ENCODE measurements at places on chromosomes 1 and 21.

GRCh38 chr1:23020706-23021405, 1.6 kb downstream of the KDM1A start:
- no peak for DNase-seq

GRCh38 chr1:29828526-29829447, 592.5 kb downstream of the PTPRU start:
- DNase-seq: no peak

DNA sequence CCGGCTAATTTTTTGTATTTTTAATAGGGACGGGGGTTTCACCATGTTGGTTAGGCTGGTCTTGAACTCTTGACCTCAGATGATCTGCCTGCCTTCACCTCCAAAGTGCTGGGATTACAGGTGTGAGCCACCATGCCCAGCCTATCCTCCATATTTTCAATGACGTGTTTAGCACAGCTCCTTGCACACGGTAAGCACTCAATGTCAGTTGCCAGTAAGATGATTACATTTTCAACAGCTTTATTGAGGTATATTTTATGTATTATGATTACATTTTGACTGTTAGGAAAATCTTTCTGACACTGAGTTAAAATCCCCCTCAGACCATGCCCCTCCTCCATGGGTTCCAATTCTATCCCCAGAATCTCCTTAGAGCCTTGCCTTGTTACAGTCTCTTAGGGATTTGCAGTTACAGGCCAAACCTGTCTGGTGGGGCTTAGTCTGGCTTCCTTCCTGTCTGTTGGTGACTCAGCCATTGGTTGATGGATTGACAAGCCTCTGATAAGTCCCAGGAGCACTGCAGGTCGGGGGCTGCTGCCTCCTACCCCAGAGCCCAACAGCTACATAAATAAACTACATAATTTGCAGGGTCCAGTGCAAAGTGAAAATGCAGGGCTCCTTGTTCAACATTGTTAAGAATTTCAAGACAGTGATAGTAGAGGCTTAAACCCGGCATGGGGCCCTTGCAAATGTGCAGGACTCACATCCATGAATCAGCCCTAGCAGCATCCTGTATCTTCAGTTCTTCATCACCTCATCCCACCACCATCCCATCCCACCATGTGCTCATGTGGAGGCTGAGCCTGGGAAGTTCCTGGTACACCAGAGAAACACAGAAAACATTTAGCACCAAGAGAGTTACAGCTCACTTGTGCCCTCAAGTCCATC, 23.4 kb downstream of the COA7 start:
- no peak for DNase-seq

- no peak for DNase-seq
Observed at GRCh38 chr1:7558921-7559869, 211.9 kb upstream of the VAMP3 start.

- DNase-seq: no peak
Observed at GRCh38 chr21:35814858-35815619, 245.3 kb downstream of the SETD4 start.

DNA sequence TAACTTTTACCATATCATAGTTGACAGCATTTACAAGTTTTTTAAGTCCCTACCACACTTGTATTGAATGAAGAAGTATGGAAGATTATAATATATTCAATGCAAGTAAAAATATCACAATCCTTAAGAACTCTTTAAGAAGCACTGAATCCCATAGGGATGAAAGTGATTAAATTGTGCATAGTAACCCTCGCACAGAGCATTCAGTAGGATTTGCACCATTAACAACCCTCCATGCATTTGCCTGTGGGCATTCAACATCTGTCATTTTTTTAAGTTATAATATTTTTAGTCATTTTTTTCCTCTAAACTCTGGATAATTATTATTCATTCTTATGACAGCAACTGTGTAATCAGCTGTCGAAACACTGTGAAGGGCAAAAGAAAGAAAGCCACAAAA, 10.1 kb downstream of the SELE start:
- no peak for DNase-seq

- no peak for DNase-seq
Observed at GRCh38 chr21:15446223-15446622, 283.6 kb upstream of the USP25 start.

GRCh38 chr1:47477595-47478080, 39.8 kb downstream of the FOXD2 start:
- no peak for DNase-seq

DNA sequence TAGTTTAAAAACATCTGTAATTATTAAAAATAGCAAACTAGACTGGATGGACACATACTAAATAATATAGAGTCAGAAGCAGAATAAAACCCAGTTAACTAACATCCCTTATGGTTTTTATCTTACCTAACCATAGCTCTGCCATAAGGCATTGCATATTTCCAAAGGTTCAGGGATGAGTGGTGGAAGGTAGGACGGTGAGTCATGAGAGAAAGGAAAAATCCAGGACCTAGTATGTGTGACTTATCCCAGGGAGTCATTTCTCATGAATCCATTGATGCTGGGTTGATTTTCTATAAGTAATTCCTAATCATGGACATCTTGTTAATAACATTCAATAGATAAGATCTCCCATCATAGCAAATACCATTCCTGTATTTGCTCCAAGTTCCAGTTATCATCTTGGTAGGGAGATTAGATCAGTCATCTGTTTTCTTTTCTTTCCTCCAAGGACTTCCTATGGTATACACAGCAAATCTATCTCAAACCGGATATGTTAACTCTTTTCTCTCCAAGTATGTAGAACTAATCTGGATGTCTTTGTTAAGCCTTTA, 490.7 kb upstream of the B3GALT2 start:
- no peak for DNase-seq

DNA sequence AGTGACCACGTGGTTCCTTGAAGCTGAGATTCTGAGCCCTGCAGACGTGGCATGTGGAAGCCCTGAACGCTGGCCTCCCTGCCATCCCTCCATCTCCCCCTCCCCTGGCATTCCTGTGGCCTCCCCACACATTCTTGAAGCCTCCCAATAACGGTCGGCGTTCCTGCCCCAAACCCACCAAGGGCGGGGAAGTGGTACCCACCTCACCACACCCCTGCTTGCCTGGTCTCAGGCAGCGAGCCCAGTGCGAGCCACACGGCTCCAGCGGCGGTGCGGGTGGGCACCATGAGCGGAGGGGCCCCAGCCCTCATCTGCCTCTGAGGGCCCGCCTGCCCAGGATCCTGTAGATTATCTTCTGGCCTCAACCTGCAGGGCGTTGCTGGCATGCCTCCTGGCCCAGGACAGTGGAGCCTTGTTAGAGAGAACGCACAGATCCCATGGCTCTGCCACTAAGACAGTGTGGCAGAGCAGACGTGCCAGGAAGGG, 20.6 kb upstream of the PRELP start:
- DNase-seq: no peak

GRCh38 chr1:30524840-30525617, 198.4 kb downstream of the MATN1 start:
- no peak for DNase-seq

DNA sequence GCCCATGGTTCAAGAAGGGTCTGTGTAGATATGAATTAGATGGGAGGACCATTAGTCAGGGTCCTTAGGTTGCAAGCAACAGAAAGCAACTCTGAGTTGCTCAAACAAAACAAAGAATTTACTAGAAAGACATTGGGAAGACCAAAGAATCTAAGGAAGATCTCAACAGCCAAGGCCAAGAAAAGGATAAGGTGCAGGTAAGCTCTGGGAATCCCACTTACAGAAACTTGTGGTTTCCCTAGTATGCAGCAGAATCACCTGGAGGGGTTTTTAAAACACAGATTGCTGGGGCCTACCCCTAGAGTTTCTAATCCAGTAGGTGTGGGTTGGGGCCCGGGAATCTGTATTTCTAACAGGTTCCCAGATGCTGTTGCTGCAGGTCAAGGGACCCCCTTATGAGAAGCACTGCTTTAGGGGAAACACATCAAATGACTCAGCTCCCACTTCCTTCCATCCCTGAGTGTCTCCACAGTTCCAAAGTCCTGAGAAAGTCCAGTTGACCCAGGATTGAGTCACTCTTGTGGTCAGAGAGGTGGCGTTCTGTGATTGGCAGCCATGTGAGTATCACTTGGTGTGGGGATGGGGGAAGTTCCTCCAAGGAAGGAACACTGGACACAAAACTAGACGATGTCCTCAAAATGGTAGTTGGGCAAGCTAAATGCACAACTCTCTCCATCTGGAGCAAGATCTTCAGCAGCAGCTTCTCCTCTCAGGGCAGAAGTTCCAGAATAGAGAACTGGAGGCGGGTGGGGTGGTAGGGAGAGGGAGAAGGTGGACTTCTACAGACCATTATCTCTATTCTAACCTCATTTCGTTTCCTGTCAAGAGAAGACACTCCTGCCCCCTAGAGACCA, 24.2 kb upstream of the EYA3 start:
- no peak for DNase-seq

GRCh38 chr1:198595765-198596164, 43.1 kb upstream of the PTPRC start:
- DNase-seq: no peak

DNA sequence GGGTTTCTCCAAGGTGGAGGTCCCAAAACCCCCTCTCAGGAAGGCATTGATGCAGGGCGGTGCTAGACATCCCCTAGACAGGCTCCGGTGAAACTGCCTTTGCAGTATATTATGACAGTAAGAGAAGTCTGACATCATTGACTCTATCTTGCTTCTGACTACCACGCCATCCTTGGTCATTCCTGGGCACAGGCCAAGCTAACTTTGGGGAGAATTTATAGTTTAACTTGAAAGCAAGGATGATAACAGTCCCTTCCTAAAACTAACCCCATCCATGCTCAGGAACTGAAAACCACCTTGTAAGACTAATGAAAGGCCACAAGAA, 30.3 kb downstream of the RSPH1 start:
- DNase-seq: no peak

DNA sequence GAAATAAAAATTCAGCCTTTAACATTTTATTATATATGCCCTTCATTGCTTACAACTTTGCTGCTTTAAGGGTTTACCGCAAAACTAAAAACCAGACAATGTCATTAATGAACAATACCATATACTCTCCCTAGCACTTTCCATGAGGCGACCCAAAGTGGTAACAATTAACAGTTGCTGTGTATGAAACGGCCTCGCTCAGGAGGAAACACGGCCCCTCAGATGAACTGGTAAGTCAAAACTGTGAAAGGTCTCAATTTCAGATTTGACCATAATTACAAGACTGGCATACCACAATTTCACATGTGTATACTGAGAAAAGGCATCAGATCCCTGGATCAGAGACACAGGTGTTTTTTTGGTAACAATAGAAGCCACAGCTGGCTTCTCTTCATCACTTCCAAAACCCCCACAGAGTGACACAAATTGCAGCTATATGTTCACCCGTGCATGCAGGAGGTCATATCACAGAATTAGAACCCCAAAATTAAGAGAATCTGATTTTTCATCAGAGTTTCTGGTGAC, 611.9 kb upstream of the ADAMTS5 start:
- no peak for DNase-seq

DNA sequence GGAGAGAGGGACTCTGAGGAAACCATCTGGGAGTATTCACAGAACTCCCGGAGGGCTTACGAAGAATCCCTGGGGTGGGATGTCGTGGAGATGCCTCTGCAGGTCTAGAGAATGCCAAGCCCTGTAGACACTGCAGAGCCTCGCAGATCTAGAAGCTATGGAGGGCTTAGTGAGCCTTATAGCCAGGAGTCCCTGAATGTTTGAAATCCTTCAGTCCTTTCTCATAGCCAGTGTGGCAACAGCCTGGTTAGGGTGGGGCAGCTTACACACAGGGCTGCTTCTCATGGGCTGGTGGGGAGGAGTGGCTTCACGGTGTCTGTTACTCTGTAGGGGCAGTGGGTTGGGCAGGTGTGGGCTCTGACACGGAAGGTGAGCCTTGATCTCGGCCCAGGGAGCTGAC, 44.2 kb upstream of the KDM4A start:
- DNase-seq: no peak

DNA sequence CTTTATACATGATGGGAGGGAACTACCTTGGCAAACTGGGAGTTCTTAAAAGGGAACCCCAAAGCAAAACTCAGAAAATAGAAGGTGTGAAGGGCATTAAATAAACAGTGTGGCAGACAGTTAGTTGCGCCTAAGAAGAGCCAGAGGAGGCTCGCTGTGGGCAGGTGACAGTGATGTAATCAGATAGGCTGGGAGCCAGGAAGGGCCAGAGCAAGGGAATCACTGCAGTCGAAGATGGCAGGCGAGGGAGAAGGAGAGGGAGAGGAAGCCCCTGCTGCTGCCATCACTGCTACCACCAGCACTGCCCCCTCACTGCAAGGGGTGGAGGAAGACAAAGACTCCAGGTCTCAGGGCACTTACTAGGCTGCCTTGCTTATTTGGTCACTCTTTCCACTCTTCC, 97.2 kb downstream of the ST3GAL3 start:
- DNase-seq: no peak

DNA sequence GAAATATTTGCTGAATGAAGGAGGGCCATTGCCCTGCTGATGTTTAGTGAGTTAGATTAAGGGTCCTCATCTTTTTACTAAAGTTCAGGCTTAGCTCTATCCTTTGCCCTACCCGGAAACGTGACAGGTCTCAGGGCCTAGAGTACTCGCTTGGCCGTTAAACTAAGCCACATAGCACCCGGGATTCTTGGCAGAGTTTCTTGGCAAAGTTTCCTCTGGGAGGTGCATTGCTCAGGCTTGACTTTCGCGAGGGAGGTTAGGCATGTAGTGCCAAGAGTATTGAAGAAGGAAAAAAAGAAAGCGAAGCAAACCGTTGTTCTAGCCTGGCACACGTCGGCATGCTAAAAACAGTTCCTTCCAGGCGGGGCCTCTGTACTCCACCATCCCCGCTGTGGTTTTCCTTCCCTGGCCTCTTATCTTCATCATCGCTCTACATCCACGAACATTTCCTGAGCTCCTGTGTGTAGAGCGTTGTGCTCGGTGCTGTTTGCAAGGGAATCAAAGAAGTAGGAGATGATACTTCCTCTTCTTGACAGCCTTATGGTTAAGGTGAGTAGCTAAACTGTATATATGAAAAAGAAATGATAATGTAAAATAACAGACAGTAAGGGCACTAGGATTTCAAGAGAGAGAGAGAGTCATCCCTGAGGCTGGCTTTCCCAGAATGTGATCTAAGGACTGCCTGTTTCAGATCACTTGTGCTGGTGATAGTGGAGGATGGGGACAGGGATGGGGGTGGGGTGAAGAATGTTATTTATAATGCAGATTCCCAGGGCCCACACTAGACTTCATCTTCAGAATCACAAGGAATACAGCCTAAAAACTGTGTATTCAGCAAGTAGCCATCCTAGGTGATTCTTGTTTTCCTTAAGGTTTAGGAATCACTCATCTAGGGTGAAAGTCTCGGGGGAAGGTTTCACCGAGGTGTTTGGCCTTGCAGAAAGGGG, 18.8 kb downstream of the RNF220 start:
- DNase-seq: no peak

DNA sequence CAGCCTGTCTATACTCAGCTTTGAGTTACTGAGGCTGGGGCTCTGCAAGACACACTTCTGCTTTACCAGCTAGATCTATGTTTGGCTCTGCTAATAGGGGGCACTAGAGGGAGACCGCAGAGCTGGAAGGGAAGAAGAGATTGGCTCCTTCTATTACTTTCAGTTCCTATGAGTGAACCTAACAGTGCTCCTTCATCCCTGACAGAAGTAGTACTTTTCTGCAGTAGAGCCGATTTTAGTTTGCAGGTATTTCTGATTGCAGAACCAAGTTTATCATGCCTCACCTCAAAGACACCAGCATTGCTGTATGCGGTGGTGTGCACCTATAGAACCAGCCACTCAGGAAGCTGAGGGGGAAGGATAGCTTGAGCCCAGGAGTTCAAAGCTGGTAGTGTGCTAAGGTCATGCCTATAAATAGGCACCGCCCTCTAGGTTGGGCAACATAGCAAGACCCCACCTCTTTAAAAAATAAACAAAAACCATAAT, 5.7 kb upstream of the ZDHHC18 start:
- DNase-seq: no peak

GRCh38 chr1:233242827-233243483, 52.6 kb downstream of the PCNX2 start:
- DNase-seq: no peak

GRCh38 chr1:244236721-244237120, 185.6 kb downstream of the ZBTB18 start:
- no peak for DNase-seq
